ENCODE measurements at places on chromosomes 4 and X.

GRCh38 chr4:144564358-144564757, 81.6 kb upstream of the HHIP start:
- DNase-seq, result no peak

DNA sequence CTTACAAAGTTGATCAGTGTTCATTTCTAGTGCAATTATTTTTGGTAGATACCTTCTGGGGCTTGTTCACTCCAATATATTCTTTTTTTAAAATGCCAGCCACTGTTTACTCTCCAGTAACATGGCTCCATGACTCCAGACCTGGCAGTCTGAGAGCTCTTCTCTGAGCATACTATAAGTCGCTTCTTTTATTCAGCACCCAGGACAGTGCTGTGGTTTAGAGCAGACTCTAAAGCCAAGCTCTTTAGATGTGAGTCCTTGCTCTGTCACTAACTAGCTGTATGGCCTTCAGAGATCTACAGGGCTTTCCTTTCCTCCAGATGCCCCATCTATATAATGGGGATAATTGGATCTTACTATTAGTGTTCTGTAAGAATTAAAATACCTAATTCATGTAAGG, 200.2 kb upstream of the FAM241A start:
- no peak for DNase-seq

GRCh38 chr4:3781193-3781886, 15.2 kb downstream of the ADRA2C start:
- no peak for DNase-seq

- DNase-seq, result no peak
These were observed 1494.9 kb upstream of the AGA start for GRCh38 chr4:178937130-178937529.

DNA sequence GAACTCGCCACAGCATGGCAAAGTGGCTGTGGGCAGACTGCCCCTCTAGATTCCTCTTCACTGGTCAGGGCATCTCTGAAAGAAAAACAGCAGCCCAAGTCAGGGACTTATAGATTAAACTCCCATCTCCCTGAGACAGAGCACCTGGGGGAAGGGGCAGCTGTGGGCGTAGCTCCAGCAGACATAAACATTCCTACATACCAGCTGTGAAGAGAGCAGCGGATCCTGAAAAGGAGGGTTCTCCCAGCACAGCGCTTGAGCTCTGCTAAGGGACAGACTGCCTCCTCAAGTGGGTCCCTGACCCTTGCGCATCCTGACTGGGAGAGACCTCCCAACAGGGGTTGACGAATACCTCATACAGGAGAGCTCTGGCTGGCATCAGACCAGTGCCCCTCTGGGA, 18.8 kb upstream of the ZMAT1 start:
- DNase-seq, result no peak

Data from AG04449 (cell line).